ENCODE measurements at places on chromosomes 1 and 21.

- DNase-seq = no peak
These were observed 52.0 kb downstream of the FOXJ3 start for GRCh38 chr1:42282867-42283583.

DNA sequence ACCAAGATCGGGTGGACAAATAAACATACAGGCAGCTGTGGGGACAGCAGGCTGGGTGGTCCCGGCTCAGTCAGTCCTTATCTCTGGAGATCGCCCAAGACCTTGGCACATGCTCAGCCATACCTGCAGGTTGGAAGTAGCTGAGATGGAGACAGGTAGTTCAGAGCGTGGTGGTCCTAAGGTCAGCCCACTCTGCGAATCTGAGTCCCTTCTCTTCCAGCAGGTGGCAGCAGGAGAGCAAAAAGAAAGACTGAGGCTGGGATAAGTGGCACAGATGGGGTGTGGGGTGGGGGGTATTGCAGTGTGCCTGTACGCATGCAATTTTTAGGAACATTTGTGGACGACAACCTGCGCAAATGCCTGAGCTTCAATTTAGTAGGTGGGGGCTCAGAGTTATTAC, 104.9 kb downstream of the TENT5C start:
- DNase-seq = no peak

GRCh38 chr1:153190373-153190772, 12.9 kb upstream of the LELP1 start:
- no peak for DNase-seq

DNA sequence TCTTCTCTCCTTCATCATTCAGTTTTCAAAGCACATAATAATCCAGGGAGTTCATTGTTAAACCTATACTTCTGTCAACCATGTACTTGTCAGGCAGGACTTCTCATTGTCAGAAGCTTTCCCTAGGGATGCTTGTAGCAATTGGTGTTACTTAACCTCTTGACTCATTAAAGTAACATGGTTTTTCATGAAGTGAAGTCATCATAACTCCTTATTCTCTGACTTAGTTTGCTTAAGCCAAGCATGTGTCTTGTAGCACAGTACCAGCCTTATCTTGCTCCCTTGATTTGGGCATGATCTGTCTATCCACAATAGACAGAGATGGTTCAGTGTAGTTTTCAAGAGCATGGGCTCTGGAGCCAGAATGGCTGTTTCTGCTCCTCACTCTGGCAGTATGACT, 45.3 kb downstream of the LRIG2 start:
- no peak for DNase-seq

DNA sequence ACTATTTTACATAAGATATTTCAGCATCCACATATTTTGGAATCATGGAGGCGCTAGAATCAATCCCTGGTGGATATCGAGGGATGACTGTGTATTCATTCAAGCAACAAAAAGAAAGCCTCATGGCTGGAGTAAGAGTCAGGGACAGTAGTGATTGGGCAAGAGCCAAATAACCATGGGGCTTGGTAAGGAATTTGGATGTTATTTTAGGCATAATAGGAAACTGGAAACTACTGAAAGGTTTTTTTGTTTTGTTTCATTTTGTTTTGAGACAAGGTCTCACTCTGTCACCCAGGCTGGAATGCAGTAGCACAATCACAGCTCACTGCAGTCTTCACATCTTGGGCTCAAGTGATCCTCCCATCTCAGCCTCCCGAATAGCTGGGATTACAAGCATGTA, 33.8 kb upstream of the EYA3 start:
- DNase-seq = no peak

DNA sequence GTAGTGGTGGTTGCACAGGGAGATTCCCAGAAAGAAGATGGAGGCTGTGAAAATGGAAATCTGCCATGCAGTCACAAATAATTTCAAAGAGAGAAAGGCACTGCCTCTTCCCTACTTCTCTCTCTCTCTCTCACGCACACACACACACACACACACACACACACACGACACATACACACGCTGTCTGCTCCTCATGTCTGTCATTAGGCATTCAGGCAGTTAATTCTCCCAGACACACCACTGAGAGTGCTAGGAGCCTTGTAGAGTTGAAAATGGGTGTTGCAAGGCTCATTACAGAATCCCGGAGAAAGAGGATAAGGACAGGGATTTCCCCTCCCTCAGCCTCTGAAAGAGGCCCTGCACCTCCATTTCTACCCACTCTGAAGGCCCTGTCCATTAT, 47.8 kb upstream of the LRRN2 start:
- DNase-seq = no peak

- no peak for DNase-seq
These were observed 313.3 kb upstream of the VAMP3 start for GRCh38 chr1:7457811-7458210.

- DNase-seq = no peak
These were observed 12.7 kb downstream of the FASLG start for GRCh38 chr1:172671591-172671990.

GRCh38 chr1:74674278-74675048, 871 bp upstream of the ERICH3 start:
- DNase-seq = no peak

Measured in ecto neural progenitor cell (in vitro differentiated cells).